ENCODE measurements at places on chromosomes 11 and 22.

DNA sequence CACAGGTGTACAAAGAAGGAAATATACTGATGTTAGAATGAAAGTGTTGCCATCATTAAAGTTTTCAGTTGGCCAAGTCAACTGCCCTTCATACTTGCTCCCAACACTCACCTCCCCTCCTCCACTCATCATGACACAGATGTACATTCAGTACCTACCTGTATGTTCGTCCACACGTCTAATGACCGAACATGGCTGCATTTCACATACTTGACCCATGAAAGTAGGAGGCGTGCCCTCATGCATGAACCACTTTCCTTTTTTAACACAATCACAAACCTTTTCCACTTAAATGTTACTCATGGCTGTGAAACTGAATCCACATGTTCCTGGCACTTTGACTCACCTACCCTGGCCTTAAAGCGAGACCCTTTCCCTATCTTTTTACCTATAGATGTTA is 3.2 kb upstream of the BUD13 start:
- DNase-seq, result no peak

GRCh38 chr11:12600829-12601228 is 73.4 kb upstream of the TEAD1 start:
- DNase-seq, result no peak

- DNase-seq, result no peak
These were observed 56.9 kb upstream of the PRSS23 start for GRCh38 chr11:86743223-86744118.

DNA sequence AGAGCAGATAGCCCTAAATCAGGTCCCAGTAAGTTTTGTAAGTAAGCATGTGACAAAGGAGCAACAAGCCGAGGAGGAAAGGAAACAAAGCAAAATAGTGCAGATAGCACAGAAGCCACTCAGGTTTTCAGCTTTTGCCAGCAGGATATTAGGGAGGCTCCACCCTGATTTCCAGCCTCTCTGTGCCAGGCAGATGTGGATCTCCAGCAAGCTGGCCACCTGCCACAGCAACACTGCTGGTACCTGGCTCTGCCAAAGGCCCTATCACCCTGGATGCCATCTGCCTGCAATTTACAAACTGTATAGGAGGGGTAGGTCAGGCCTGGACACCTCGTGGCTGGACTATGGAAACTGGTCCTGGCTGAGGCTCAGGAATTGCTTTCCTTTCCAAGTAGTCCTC is 12.2 kb upstream of the NNMT start:
- DNase-seq, result no peak

DNA sequence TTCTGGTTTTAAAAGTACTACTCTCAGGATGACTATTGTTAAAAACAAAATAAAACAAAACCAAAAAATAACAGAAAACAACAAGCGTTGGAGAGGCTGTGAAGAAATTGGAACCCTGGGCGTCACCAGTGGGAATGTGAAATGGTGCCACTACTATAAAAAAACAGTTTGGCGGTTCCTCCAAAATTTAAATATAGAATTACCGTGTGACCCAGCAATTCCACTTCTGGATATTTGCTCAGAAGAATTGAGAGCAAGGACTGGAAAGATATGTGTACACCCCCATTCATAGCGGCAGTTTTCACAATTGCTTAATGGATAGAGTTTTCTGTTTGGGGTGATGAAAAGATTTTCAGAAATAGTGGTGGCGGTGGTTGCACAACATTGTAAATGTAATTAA is 8.6 kb downstream of the APOA4 start:
- DNase-seq, result no peak

DNA sequence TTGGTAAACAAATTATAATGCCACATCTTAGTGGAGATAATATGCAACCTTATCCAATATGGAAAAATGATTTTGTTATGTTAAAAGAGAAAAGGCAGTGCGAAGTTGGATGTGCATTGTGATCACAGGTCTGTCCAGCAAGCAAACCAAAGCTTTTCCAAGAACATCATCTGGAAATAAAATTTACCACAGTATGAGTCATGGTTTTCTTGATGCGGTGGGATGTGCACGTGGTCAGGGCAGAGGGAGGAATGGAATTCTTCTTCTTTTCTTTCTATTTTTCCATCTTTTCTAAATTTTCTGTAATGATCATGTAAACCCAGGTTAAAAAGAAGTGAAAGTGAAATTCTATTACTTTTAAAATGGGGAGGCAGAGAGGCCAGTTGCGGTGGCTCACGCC is 169.8 kb downstream of the C11orf91 start:
- no peak for DNase-seq

DNA sequence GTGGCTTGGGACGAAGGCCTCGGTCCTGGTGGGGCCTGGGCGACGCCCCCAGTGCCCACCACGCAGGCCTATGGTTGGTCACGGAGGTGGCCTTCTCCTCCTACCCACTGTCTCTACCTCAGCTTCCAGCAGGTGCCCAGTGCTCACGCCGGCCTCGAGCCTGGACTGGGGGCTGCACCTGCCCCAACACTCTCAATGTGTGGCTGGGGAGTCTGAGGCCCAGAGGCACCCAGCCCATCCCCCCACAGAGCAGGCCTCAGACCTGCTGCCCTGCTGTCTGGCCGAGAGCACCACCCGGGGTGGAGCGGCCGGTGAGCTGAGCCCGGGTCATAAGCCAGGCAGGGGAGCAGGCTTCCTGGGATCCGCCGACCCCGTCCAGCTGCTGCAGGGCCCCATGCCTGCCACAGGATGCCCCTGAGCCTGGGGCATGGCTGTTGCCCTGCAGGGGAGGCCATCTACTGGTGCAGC is 28.6 kb upstream of the MUC5AC start:
- DNase-seq, result no peak

- DNase-seq, result no peak
These were observed 497 bp upstream of the SYT12 start for GRCh38 chr11:67022341-67022933.

DNA sequence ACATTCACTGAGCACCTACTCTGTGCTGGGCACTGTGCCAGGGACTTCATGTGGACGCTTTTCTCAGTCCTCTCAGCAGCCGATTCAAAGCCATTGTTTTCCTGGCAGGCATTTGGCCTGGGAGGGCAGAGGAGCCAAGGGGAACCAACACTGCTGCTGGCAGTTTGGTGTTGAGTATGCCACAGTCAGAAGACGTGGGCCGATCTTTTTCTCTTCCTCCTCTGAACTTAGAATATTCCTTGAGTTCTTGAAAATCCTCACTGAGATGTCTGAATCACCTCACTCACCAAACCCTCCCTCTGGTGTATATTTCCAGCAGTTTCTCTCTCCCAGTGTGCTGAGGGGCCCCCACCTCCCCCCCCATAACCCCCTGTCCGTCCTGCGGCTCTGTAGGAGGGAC is 114.5 kb upstream of the CRYBB3 start:
- DNase-seq, result no peak

GRCh38 chr11:118689503-118689851 is 10.0 kb upstream of the TREH start:
- DNase-seq, result no peak

- DNase-seq, result no peak
These were observed 6.1 kb upstream of the NFAM1 start for GRCh38 chr22:42438293-42438650.

DNA sequence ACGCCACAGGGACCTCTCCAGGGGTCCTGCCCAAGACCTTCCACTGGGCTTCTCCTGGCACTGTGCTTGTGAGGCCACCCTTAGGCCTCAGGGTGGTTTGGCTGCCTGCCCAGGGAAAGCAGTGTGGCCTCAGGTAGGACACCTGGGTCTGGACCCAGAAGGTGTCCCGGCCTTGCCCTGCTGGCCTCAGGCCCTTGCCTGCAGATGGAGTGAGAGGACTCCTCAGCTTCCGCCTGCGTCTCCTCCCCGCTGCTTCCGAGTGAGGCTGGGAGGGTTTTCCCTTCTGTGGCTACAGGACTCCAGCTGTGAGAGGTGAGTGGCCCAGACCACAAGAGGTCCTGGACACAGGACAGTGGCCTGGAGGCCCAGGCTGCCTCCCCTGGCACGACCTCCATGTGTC is 60.4 kb downstream of the WNT7B start:
- no peak for DNase-seq

GRCh38 chr11:78840200-78840599 is 265.5 kb upstream of the NARS2 start:
- no peak for DNase-seq

- no peak for DNase-seq
These were observed 16.2 kb downstream of the CBX7 start for GRCh38 chr22:39136317-39136716.

DNA sequence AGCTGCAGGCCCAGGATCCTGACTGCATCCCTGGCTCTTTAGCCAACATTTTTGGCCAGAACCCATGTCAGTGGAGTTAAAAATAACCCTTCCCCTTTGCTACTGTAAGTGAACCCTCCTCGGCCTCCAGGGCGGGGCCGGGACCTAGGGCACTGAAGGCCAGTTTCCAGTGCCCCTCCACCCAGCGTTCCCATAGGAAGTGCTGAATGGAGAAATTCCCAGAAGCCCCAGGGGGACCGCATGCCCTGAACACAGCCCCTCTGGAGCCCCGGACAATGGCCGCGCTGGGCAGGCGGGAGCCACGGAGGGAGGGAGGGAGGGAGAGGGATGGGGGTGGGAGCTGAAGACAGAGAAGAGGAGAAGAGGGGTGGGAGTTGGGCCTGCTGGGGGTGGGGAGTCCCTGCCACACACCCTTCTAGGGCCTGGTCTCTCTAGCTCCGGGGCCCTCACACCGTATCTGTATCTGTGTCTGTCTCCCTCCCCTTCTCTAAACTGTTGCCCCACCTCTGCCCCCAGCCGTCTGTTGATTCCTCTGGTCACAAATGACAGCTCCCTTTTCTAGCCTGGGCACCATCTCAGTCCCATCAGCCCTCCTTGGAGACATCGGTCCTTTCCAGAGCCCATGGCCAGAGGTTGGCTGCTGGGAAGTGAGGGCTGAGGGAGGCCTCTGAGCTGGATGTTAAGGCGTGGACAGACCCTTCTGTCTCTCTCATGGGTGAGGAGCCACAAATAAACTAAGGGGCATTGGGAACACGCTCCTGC is 10.9 kb downstream of the PDGFB start:
- no peak for DNase-seq

GRCh38 chr11:43408277-43408676 is 49.6 kb downstream of the TTC17 start:
- no peak for DNase-seq

DNA sequence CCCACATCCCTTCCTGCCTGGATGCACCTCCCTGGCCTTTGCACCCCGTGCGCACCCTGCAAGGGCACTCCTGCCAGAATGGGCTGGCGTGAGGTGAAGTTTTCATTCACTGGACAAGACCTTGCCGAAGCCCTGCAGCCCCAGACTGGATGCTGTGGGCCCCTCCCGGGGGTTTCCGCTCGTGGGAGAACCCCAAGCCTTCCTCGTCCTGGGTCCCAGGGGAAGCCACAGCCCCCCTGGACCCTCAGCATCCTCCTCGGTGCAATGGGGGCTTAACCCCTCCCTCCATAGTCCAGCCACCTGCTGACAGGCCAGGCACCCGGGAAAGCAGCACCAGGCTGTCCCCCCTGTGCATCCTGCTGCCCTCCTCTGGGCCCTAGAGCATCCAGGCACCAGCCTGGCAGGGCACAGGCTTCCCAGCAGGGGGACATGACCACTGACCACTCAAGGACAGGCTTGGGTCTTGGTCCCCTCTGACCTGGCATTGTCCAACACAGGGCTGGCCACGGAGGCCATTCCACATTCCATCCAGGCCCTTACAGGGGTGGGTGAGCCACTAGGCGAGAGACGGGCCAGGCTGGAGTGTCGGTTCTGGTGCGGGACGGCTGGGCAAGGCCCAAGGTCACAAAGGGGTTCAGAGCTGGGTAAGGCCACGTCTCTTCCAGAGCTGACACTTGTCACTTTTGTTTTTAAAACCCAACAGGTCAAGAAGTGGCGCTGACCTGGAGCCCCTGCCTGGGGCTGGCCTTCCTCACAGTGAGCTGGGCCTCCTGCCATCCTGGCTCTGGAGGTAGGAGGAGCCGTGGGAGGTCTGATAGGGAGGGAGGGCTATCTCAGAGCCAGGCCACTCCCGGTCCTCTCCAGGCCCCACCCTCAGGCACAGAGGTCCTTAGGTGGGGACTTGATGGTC is 41.5 kb upstream of the PPARA start:
- no peak for DNase-seq

- no peak for DNase-seq
These were observed 657 bp upstream of the MAPK8IP2 start for GRCh38 chr22:50599816-50600455.

DNA sequence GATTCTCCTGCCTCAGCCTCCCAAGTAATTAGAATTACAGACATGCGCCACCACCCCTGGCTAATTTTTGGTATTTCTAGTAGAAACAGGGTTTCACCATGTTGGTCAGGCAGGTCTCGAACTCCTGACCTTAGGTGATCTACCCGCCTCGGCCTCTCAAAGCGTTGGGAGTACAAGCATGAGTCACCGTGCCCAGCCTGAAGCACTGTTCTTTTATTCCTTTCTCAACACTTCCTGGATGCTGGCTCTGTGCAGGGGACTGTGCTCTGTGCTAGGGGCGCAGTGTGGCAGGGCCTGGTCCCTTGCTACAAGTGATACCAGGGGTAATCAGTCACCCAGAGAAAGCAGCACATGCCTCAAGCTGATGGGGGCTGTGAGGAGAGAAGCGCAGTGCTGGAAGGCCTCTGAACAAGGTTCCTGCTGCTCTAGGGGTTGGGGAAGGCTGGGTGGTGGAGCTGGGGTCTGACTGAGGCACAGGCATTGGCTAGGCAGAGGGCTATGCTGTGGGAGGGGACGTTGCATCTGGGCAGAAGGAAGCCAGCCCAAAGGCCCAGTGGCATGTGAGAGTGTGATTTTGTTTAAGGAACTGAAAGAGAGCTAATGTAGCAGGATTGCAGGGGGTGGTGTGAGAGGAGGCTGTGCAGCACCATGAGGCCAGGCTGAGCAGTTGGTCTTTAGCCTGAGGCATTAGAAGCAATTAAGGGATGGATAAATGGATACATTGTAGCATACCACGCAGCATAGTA is 42.5 kb downstream of the CABIN1 start:
- no peak for DNase-seq

DNA sequence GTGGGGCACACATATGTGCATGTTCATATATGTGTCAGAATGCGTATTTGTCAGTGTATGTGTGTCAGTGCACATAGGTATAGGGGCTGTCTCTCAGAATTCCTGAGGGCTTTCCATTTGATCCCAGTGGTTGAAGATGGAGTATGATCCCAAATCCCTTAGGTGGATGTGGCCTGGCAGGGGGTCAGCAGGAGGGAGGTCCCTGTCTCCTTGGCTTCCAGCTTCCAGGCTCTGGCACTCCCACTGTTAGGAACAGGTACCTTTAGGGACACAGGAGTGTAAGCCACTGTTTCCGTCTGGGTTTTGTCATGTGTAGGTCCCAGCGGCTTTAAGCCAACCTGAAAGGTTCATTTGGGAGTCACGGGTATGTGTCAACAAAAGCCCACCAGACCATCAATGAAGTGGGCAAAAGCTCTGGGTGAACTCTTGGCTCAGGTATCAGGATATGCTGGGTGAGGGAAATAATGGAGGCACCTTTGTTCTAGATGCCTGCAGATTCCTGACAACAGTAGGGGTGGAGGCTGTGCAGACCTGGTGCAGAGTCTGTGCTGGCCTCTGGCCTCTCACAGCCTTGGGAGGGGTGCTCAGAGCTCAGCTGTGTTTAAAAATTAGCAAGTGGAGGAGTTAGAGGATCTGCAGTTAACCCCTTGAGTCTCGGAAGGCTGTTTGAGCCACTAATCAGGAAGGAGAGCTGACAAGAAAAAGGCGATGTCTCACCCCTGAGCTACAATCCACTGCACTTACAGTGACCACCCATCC is 9.0 kb downstream of the KCNQ1OT1 start:
- DNase-seq, result no peak

GRCh38 chr22:45105281-45105702 is 58.4 kb upstream of the NUP50 start:
- no peak for DNase-seq

Measured in stimulated activated CD8-positive, alpha-beta memory T cell treated with anti-CD3 and anti-CD28 coated beads, Interleukin-7, amount 100 ng/mL, for 1 hour (primary cell).